ENCODE measurements at places on chromosomes 12 and 14.
A peak's percentile ranks its signal among the peaks of the same experiment; 100 is the strongest.

DNA sequence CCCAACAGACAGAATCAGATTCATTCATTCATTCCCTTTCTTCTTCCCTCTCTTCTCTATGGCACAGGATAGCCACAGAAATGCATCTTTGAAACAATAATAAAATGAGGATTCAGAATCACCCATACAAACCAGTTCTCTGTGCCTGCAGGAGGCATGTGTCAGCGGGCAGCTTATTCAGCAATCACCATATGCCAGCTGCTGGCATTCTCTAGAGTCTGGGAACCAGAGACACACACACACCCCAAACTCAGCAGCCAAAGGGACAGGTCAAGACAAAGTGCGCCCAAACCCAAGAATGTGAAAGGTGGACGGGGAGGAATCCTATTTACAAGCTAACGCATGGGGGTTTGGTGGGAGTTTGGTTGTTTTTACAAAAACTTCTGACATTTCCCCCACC lies 14.1 kb downstream of the ARF3 start:
- no peak for DNase-seq

DNA sequence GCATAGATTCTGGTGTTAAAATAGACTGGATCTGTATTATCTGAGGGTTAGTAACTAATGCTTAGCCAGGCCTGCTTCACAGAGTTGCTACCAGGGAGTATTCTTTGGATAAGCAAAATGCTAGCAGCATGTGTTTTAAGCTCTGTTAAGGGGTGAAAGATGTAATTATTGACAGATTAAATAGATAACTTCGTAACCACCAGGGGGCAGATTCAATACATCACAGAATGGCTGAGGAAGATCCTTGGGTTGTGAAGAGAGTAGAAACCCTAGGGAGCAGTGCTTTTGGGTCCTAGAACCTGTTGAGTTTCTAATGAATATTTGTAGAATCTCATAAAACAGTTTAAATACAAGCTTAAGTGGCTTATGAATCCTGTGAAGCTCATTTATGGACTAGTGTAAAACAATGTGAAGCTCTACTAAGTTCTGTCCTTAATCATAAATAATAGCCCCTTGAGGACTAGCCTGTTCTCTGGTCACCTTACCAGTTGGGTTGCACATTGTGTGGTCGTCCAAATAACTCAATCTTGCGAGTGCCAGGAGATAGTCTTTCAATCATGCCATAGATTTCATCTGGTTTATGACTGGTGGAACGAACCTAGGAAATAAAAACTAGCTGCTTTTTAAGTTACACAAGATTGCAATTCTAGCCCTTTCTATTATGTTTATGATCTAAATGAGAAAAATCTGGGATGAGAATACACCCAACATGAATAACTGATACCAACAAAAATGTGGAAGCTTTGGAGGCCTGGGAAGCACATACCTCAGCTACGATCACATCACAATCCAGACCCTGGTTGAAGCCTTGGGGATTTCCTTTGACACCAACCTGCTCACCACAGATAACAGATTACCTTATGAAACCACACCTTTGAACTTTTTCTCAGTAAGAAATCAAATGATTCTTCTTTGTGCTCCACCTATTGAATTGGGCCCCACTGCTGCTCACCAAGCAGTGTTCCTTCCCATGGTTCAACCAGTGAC lies 12.3 kb downstream of the METTL3 start:
- peak; percentile 25 for DNase-seq

- DNase-seq, result no peak
Observed at GRCh38 chr14:95226801-95227200, 69.5 kb upstream of the DICER1 start.

DNA sequence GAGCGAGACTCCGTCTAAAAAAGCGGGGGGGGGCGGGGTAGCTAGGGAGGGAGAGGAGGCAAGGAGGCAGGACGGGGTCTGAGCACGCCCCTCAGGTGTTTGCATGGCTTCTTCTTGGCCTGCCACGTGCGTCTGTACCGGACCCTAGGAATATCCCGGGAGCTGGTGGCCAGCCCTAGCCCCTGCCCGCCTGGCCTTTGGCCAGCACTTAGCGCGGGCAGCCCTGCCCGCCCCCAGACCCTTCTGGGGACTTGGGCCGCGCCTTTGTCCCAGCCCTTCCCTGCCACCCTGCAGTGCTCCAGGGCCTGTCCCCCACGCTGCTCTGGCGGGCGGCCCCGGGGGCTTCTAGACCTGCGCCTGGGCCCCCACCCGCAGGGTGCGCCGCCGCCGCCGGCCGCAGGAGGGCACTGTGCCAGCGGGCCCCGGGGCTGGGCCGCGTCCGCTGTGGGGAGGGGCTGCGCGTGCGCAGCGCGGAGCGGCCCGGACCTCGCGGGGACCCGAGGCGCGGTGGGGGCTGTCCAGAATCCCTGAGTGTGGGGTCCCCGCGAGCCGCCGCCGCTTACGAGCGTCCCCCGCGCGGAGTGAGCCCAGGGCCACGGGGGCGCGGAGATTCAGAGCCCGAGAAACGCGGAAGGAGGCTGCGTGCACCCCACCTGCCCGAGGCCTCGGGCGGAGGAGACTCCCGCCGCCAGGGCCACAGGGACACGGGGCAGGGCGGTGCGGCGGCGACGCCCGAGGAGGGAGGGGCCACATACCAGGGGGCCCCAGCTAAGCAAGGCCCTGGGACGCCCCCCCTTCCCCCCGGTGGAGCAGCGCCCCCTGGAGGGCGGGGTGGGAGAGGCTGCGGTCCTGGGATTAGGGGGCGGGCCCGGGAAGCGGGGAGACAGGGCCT lies 21.0 kb downstream of the SLC25A29 start:
- peak; percentile 57 for DNase-seq

DNA sequence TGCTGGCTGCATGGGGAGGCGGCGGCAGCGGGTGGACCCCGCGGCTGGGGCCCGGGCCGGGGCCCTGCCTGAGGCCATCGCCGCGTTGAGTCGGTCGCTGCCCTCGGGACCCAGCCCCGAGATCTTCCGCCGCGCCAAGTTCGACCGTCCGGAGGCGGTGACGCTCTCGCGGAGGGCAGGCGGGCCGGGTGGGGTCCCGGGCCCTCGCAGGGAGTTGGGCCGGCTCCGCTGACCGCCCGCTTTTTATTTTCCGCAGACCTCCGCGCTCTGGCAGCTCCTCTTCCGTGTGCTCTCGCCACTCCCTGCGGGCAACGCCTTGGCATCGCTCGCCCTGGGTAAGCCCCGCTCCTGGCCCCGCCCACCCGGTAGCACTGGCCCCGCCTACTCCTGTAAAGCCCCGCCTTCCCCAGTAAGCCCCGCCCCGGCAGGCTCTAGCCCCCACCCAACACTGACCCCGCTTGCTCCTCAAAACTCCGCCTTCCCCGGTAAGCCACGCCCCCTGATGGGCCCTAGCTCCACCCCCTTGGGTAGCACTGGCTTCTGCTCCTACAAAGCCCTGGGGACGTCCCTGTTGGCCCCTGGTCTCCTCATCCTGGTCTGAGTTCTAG lies 424 bp downstream of the TEDC1 start:
- peak; percentile 69 for DNase-seq

- DNase-seq, result no peak
Observed at GRCh38 chr14:62125793-62126192, 363.6 kb downstream of the SNAPC1 start.

DNA sequence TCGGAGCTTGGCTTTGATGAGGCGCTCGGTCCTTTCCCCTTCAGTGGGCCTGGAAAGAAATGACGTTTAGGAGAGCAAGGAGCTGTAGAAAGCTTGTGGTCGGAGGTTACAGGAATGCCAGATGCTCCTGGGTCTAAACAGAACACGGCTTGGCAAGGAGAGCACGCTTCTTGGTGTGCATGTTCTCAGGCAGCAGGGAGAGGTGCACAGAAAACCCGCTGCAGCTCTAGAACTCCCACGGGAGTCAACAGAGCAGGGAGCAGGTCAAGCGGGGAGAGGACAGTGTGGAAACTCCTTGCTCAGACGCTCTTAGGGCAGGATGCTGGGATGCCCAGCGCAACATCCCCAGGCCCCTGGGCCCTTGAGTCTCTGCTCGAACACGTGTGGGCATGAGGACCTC lies 51.0 kb downstream of the SSH1 start:
- DNase-seq, result no peak

DNA sequence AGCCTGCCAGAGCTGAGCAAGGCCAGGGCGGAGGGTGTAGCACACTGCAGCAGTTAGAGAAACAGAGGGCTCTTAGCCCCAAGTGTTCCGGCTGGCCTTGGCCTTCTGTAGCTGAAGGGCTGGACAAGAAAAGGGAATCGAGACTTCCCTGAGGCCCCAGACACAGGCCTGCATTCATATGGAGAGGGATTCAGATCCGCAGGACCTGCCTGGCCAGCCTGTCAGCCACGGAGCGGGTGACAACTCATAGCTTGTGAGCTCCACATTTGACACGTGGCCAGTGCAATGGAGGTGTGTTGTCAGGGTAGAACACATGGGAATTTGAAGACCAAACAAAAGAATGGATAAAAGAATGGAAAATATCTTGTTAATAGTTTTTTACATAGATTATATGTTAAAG lies 182.2 kb upstream of the GSC start:
- DNase-seq, result no peak

DNA sequence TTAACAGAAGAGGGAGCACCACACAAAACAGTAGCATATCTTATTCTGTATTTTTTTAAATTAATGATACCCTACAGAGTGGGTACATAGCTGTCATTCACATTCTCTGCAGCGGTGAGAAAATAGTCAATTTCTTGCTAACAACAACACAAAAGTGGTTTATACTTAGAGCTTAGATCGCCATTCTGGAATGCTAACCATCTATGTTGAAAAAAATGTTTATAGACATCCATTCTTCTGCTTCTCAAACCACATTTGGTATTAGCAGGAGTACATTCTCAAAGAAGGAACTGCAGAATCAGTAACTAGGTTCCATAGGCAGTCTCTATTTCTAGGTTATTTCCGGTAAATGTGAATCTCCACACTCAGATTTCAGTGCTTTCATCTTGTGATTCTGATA lies 185.9 kb downstream of the PPFIA2 start:
- no peak for DNase-seq

DNA sequence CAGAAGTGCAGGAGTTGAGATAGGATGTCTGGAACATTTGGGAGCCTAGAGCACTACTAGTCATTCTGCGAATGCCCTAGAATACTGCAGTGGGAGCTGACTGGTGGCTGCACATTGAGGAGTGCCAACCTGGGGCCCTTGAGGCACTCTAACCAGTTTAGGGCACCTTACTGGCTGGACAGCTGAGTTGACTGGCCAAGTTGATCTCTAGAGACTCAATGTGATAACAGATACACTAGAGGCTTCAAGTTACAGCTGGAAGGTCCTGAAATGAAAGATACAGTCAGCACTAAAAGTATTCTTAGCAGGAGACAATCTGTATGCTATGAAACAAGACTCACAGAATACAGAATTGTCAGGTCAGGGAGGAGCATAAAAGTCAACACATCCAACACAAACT lies 8.0 kb downstream of the SLC8A3 start:
- no peak for DNase-seq

DNA sequence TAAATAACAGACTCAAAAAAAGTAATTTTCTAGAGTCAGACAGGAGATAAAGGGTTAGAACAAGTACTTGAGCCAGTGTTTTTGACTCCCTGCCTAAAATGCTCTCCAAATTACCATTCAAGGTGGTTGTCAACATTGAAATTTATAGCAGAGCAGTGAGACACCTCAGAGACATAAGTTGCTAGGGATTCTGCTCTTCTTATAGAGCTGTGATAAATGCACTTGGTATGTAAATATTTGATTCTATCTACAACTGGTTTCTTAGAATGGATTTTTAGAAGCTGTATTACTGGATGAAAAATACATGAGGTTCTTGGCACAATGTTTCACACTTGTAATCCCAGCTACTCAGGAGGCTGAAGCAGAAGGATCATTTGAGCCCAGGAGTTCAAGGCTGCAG lies 83.9 kb upstream of the OSBPL8 start:
- no peak for DNase-seq
